ENCODE measurements at places on chromosomes 7 and 10.

- DNase-seq = no peak
Measured at GRCh38 chr10:19847321-19847720, 31.1 kb downstream of the PLXDC2 start.

DNA sequence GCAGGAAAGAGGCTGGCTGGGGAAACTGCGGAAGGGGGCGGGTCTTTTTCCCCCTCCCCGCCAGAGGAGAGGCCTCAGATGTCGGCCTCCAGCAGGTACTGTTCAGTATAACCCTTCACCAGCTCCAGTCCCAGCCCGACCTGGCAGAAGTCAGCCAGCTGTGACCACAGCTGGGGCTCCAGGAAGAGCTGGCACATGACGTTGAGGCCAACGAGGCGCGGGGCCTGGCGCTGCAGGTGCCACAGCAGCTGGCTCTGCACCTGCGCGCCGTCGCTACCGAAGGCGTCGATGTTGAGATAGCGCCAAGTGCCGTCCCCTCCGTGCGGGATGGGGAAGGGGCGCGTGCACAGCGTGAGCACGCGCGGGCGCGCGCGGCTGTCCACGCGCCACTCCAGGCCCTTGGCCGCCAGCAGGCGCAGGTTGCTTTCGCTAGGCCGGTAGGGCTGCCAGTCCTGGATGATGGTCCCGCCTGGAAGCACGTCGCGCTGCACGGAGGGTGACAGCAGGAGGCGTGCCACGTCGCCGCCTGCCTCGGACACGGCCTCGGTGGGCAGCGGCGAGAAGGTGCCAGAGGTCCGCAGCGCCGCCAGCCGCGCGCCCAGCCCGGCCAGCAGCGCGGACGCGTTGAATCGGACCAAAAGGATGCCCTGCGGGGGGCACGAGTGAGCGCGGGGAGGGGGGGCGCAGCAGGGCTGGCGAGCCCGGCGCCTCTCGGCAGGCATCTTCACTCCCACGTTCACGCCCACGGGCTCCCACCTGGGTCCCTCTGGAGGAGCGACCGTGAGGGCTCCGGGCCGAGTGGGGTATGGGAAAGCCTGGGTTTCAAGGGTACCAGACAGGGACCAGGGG lies 6.9 kb upstream of the VGF start:
- no peak for DNase-seq

DNA sequence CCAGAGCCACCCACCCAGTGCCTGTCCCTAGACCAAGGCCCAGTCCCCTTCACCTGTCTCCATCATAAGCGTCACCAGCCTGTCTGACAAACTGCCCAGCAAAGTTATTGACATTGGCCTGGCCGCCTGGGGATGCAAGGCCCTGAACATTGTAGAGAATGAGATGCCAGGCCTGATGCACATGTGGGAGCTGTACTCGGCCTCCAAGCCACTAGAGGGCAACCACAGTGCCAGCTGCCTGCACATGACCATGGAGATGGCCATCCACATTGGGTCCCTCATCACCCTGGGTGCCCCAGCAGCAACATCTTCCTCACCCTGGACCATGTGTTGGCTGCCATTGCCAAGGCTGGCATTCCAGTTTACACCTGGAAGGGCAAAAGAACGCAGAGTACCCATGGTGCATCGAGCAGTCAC lies 63.7 kb upstream of the ANTXRL start:
- DNase-seq = no peak

DNA sequence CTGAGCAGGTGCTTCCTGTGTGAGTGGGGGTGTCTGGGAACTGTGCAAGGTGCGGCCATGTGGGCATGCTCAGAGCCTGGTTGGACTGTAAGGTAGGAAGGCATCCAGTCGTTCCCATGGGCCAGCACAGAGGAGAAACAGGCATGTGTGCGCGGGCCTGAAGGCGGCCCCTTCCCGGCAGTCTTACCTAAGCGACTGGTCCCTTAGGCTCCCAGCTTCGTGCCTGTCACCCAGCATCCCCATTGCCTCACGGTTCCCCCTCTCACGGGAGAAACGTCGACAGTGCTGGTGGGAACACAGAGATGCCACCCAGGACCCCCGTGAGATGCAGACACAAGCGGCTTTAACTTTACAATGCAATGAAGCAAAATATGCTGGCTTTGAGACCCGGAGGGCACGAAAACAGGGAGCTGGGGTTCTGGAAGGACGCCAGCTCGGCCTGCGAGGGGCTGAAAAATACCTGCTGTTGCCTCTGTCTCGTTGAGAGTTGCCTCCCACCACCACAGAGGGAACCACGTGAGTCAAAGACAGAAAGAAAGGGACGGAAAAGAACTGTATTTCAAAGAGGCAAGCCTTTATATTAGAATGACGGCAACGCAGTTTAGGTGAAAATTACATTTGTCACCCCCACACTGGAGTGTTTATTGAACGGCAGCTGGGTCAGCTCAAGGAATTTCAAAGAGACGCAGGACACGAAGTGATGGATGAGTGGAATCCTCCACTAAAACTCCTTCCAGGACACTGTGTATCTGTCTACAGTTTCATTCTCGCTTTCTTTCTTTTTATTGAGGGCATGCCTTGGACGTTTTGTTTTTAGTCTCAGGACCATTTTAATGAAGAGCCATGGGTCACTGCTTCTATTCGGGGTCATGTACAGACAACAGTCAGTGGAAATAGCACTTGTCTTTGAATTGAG lies 128.4 kb downstream of the DNAJB6 start:
- DNase-seq = no peak

DNA sequence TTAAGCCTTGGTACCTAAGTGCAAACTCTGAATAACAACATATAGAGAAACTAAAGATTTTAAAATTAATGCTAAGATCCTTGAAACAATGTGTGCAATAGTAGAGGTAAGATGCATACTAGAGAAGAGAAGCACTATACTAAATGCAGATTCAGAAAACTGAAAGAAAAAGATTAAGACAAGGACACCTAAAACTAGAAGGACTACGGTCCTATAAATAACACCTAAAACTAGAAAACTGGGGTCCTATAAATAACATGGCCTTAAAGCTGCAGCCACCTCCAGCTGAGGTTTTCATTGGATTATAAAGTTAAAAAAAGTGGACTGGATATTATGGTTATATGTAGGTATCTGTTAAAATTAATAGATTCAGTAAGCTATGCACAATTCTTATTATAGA lies 320.9 kb downstream of the IPMK start:
- DNase-seq = no peak

DNA sequence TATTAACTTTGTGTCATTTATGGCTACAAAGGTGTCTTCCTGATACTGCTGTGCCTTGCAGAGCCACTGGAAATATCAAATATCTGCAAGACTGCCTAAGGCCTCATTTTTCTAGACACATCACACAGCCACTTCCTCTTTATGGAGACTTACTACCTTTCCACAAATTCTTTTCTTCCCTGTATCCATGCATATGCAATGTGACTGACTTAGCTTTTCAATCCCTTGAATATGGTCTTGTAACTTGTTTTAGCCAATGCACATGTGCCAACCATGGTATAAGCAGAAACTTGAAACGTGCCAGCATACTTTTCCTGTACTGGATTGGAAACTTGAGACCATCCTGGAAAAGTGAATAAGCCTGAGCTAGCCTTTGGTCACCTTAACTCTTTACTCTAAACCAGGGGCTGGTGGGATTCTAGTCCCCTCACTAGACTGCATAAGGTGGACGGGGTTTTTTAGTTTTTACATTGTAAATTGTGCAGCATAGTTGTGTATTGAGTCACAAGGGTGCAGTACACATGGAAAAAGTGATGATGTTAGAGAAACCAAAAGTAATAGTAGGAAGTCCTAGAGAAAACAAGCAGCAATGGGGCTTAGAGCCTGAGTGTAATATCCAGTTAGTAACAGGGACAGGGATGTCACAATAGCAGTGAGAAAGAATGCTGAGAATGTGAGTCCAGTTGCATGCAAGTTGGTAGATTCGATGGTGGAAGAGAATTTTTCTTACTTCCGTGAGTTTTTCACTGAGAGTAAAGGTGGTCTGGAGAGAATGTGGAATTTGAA lies 879.5 kb downstream of the SORCS1 start:
- DNase-seq = no peak

DNA sequence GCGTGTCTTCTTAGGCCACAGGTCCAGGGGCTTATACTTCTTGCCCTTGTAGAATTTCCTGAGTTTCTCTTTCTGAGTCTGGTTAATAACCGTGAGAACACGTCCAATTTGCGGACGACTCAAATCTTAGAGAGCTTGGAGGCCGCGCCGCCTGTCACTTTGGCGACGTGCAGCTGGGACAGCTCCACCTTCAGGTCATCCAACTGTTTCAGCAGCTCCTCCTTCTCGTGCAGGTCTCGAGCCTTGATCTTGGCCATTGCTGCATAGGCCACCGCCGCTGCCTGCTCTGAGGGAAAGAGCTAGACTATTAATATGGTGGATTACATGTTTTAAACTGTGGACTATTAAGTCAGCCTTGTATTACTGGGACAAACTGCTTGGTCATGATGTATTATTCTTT lies 26.9 kb downstream of the EVX1 start:
- no peak for DNase-seq

DNA sequence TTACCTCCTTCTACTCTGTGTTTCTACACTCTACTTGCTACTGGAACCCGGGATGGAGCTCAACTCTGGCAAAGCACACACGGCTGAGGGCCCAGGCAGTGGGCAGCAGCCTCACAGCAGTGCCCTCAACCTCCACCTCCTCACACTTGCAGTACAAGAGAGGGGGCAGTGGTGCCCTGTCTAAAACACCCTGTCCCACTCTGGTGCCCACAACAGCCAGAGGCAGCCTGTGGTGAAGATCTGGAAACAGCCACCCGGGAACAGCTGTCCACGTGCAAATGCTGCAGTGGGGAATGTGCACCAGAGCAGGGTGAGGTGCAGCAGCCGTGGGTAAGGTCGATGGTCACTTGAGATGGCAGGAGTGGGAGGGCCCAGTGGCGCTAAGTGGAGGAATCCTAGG lies 13.7 kb downstream of the MAT1A start:
- DNase-seq = no peak

GRCh38 chr7:27793780-27794179 lies 53.8 kb downstream of the TAX1BP1 start:
- DNase-seq = no peak

GRCh38 chr7:75694638-75695399 lies 43.9 kb downstream of the HIP1 start:
- no peak for DNase-seq
